ENCODE measurements at places on chromosomes 1 and 21.
A peak's percentile ranks its signal among the peaks of the same experiment; 100 is the strongest.

GRCh38 chr1:222104694-222105392 is 363.0 kb upstream of the DUSP10 start:
- no peak for DNase-seq

DNA sequence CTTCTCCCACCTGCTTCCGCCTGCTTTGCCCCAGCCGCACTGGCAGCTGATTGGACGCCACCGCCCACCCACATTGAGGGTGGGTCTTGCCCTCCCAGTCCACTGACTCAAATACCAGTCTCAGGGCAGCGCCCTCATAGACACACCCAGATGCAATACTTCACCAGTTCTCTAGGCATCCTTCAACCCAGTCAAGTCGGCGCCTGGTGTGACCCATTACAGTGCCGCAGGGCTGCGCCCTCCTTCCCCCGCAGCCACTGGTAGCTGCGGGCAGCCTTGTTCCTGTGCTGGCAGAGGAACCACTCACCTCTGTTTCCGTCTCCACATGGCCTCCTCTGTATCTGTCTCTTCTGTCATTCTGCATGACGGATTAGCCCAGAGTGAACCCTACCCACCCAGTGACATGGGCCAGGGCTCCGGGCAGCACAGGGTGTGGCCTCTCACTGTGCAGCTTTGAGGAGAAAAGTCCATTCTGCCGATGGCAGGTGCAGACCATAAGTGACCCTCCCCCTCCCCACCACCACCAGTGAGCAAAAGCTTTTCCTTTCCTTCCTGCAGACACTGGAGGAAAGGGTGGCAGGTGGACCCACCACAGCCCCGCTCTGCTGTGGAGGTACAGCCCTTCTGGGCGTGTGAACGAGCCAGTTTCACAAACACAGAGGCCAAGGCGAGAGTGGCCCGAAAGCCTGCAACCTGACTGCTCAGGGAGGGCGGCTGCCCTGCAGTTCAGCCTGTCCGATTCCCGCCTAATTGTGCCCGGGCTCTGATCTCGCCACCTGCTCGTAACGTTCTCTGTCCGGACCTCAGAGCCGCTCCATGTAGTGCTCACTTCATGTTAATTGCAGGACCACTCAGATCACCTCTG is 57.1 kb downstream of the FAAP20 start:
- DNase-seq = no peak

DNA sequence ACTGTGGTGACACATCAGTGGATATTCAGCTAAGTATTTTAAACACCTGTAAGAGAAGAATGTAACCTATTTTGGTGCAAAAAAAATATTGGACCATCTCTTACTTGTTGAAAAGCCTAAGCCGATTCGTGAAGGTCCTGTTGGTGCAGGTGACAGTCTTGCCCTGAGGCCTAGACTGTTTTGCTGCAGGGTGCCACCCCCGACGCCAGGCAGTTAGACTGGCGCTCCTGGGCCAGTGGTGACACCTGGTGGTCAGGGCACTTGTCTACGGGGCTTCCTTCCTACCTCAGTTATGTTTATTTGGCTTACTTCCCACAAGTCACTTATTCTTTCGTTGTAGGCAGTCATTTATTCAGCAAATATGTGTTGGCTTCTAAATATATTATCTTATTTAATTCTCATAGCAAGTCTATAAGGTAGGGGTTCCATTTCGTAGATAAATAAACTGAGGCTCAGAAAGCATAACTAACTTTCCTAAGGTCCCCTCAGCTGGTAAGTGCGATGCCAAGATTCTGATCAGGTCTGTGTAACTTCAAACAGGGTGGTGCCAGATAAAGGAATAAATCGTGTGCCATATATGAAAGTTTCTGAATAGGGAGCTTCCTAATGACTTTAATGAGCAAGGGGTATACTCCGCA is 1.9 kb downstream of the EEIG2 start:
- peak; percentile 78 for DNase-seq

GRCh38 chr1:159922511-159923202 is 2.6 kb downstream of the TAGLN2 start:
- no peak for DNase-seq

DNA sequence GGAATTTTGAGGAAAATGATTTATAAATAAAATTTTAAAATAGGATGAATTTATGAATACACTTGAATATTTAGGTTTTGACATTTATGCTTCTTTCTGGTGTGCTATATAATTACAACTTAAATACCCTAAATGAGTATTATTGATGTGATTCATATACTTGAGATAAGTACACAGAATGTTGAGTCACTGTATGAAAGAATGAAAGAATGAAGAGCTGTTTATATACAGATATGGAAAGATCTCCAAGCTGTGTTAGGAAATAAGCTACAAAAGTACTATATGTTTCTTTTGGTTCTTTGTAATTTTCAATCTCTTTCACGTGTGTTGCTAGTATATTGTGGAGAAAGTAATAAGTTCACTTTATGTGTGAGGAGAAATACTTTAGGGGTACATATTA is 147.2 kb downstream of the RASAL2 start:
- no peak for DNase-seq

GRCh38 chr1:68916221-68916902 is 419.5 kb upstream of the DEPDC1 start:
- DNase-seq = no peak

GRCh38 chr21:42086969-42087368 is 15.9 kb downstream of the UMODL1 start:
- no peak for DNase-seq

DNA sequence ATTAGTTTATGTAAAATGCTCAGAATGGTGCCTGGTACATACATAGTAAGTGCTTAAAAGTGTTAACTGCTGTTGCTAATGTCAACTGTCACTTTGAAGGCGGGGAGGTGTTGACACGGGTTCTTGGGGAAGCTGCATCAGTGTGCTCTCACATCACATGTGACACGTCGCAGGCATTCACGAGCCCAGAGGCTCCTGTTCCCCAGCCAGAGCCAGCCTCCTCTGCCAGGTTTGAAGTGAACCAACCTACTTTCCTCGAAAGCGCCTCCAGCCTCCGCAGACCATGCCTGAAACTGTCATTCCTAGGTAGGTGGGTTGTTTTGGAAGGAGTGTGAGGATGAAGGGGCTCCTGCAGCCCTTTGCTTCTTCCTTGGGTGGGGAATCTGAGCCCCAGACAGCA is 13.8 kb downstream of the GALNT2 start:
- no peak for DNase-seq

- DNase-seq = no peak
Measured at GRCh38 chr1:26913754-26914619, at the start of gene NR0B2. NR0B2 (minus strand) TSS chr1:26913975; CDS start chr1:26913940, 35 bp downstream.

DNA sequence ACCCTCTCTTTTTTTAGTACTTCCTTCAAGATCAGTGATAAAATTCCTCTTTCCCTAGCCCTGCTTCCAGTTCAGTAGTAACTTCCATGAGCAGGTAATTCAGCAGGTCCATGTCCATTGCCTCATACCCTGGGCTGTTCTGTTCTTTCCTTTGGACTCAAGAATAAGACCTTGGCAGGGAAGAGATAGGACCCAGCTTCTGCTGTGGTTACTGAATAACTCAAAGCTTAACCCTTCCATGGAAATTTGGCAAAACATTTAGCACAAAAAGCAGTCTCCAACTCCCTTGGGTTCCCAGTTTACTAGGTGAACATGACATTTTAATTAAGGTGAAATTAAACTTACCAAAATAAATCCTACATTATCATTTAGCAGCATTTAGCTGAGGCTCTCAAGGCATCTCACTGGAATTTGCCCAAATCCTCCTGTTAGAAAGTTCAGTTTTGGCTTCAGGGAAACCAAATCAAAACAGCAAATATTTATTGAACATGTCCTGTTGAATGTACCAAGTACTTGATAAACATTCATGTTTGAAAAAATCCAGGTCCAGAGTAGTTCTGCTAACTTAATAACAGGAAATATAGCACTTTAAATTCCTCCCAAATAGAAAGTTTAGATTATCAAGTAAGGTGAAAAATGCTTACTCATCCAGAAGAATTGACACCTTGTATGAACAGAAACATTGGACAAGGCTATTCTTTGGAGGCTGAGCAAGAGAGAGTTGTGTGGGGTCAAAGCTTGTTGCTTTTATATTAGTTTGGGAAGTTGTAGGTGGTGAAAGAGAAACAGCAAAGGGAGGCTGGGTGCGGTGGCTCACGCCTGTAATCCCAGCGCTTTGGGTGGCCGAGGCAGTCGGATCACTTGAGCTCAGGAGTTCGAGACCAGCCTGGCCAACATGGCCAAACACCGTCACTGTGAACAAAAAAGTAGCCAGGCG is 8.4 kb upstream of the SERPINC1 start:
- no peak for DNase-seq

- no peak for DNase-seq
Measured at GRCh38 chr1:17640393-17640792, 100.9 kb downstream of the ARHGEF10L start.

DNA sequence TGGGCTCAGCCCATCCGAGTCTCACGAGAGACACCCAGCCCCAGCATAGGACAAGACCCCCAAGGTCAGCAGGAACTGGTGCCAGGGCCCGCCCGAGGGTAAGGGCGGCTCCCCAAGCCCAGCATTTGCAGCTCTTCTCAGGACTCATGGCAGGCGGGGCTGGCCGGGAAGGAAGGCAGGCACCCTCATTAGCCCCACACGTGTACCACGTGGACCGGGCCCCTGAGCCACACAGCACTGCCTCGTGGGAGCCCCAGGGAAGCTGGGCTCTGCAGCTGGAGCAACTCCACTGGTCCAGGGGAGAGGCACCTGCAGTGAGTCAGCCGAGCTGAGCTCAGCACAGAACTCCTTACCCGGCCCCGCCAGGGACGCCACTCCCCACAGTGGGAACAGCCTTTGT is 97.7 kb upstream of the IFFO2 start:
- DNase-seq = no peak

DNA sequence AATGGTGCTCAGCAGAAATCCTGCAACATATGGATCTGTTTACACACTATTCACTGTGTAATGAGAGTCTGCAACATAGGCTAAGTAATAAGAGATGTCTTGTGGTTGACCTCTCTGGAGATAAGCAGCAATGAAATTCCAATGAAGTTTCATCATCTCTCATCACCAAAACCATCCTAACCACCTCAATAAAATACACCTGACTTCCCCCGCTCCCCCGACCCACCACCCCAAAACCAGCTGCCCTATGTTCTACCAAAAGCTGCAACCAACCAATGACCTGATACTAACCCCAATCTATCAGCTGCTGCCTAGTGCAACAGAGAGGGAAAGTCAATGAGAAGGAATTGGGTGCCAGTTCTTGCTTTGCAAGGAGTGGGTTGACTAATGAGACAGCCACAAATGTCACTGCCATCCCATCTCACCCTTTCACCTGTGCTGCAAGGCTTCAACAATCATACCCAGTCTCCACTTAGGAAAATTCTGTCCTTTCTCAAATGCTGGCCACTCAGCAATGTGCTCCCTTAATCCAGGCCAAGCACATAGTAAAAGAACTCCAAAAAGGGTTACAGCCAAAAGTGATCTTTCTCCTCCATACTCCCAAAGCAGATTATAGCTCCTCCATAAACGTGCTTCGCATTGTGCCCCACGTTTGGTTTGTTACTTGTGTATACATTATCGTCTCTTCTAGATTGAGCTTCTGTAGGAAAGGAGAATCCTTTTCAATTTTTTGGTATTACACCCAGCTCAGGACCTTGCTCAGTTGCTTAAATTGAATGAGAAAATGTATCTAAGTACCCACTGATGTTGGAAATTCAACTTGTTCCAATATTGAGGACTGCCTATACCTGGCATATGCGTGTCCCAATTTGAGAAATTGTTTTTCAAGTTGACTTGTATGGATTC is 29.0 kb downstream of the MRPL39 start:
- DNase-seq = no peak

DNA sequence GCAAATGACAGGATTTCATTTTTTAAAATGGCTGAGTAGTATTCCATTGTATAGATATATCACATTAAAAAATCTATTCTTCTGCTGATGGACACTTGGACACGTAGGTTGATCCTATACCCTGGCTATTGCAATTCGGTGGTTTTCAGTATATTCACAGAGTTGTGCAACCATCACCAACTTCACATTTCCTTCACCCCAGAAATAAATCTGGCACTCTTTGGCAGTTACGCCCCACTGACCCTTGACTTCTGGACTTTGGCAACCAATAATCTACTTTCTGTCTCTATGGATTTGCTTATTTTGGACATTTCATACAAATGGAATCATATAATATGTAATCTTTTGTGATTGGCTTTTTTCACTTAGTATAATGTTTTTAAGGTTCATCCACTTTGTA is 35.9 kb downstream of the MAP3K7CL start:
- no peak for DNase-seq

- DNase-seq = no peak
Measured at GRCh38 chr21:44298301-44298700, 1.6 kb upstream of the PFKL start.

DNA sequence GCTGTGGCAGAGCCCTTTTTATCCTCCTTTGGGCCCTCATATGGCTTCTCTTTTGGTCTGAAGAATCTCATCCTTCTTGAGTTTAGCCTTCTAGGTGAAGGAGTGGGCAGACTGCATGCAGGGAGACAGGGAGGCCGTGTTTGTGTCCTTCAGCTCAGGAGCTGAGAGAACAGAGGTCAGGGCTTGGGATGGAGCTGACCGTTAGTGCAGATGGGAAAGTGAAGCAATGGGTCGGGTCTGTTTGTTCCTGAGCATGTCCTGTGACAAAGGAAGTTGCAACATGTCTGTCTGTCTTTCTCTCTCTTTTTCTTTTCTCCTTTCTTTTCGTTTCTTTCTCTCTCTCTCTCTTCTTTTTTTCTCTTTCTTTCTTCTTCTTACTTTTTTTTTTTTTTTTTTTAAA is 14.9 kb downstream of the MAPKAPK2 start:
- DNase-seq = no peak

GRCh38 chr1:44200336-44200735 is 12.9 kb upstream of the DMAP1 start:
- no peak for DNase-seq

DNA sequence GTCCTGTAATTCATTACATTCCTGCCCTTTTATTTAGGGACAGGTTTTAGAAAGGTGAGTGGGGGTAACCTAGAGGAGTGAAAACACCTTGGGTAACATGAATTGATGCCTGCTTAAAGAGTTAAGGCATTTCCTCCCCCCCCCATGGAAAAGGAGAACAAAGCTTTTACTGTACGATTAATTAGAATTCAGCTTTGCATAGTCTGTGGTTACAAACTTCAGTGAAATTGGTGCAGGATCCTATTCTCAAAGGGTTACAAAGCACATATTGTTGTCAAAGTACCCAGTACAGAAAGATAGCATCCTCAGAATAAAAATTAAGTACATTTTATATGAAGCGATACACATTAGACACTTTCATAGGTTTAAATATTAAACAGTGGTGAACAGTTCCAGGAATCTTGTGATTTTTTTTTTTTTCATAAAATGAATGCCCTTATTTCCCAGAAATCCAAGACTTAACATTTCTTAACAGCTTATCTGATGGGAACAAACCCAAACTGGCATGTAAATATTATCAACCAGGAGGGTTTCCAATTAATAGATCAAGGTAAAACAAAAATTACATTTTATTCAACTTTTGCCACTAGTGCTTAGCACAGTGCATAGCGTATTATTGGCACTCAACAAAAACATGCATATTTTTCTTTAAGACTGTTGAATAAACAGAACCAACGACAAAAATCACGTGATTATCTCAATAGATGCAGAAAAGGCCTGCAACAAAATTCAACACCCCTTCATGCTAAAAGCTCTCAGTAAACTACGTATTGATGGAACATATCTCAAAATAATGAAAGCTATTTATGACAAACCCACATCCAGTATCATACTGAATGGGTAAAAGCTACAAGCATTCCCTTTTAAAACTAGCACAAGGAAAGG is 172.7 kb downstream of the PDE4B start:
- no peak for DNase-seq
